Caki2 (cell line): ENCODE measurements at places on chromosomes 6 and 20. TPM values are rescaled to one million over a fixed set of nuclear protein-coding genes. Genes with fewer than 3 reads are reported as not detected.

Gene PET117
- 13.0 and 24.9 TPM in 2 replicates for total RNA-seq

DNA sequence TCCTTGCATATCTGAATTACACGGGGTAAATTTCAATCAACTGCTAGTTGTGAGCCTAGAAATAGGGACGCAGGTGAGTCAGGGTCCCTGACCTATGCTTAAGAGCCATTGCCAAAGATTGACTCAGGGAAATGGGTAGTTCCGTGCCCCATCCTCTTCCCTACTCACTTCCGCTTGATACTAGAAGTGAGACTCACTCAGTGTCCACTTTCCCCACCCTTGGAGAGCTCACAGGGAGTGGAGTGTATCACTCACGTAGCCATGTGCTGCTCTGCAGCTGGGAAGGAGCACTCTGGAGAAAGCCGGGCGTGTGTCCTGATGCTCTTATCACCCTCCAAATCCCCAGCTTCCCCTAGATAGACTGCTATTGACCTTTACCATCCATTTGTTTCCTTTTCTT is 543 bp upstream of the MUC22 start:
- DNase-seq, result no peak

Gene PRKN
- total RNA-seq, result 1.0 and 1.1 TPM in 2 replicates

Gene NNAT
- total RNA-seq, result not detected in 2 replicates

GRCh38 chr6:36247693-36248092 is 22.2 kb upstream of the PNPLA1 start:
- no peak for DNase-seq

Gene TRIM10
- not detected in 2 replicates for total RNA-seq

DNA sequence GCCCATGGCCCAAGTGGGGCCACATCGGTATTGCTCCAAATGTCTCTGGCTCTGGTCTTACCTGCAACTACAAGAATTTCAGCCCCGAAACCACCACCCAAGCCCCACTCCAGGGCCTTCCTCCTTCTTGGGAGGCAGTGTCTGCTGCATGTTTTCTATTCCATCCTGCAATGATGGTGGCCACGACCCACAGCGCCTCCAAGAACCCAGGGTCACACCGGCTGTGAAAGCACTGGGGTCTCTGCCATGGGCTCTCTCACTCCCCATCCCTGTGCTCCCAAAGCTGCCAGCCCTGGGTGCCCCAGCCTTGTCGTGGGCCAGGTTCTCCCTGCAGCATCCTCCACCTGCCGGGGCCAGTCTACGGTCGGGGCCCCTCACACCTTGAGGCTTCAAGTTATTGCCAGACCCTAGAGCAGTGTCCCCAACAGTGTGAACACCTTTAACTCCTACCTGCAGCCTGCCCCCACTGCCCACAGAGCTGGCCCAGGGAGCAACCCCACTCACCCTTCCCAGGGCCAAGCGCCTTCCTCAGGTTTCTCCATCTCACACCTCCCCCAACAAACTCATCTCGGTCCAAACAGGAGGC is 115.4 kb downstream of the JPH2 start:
- no peak for DNase-seq

- no peak for DNase-seq
Measured at GRCh38 chr6:5506597-5506996, 245.3 kb downstream of the FARS2 start.

Gene OR2B6
- not detected in 2 replicates for total RNA-seq

Gene BPI
- not detected in 2 replicates for total RNA-seq

DNA sequence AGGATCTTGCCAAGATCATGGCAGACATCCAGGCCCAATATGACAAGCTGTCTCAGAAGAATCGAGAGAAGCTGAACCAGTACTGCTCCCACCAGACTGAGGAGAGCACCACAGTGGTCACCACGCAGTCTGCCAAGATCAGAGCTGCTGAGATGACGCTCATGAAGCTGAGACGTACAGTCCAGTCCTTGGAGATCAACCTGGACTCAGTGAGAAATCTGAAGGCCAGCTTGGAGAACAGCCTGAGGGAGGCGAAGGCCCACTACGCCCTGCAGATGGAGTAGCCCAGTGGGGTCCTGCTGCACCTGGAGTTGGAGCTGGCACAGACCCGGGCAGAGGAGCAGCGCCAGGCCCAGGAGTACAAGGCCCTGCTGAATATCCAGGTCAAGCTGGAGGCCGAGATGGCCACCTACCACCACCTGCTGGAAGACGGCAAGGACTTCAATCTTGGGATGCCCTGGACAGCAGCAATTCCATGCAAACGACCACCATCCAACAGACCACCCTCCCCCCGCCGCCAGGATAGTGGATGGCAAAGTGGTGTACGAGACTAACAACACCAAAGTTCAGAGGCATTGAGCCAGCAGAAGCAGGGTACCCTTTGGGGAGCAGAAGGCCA is 44.7 kb upstream of the GRM4 start:
- no peak for DNase-seq

DNA sequence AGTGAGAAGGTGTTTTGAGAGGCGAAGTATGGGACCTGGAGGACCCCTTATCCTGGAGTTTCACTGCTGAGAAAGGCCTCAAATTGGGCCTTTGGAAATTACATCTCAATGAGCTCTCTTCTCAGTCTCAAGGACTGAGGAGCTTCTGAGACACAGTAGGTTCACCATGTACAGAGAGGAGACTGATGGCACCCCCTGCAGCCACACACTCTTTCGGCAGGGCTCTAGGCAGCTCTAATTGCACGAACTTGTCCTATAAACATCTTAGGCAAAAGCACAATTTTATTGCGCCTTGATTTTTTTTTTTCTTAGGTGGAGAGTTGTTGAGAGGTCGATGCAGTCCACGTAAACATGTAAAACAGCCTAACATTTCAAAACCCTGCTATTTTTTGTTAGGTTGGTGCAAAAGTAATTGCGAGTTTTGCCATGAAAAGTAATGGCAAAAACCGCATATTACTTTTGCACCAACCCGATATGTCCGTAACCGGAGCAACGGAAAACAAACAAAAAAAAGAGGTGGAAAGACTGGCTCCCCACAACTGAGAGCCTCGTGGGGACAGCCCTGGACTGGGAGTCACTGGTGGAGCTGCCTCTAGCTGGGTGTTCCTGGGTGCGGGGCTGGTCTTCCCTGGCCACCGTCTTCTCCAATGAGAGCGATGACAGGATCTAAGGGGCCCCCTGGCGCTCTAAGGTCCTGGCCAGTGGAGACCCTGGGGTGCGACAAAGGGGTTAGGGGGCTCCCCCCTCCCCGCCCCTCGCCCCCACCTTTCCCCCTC is 84.0 kb upstream of the EYA2 start:
- no peak for DNase-seq

GRCh38 chr6:31826793-31827285 is 699 bp upstream of the HSPA1B start:
- DNase-seq, result no peak

DNA sequence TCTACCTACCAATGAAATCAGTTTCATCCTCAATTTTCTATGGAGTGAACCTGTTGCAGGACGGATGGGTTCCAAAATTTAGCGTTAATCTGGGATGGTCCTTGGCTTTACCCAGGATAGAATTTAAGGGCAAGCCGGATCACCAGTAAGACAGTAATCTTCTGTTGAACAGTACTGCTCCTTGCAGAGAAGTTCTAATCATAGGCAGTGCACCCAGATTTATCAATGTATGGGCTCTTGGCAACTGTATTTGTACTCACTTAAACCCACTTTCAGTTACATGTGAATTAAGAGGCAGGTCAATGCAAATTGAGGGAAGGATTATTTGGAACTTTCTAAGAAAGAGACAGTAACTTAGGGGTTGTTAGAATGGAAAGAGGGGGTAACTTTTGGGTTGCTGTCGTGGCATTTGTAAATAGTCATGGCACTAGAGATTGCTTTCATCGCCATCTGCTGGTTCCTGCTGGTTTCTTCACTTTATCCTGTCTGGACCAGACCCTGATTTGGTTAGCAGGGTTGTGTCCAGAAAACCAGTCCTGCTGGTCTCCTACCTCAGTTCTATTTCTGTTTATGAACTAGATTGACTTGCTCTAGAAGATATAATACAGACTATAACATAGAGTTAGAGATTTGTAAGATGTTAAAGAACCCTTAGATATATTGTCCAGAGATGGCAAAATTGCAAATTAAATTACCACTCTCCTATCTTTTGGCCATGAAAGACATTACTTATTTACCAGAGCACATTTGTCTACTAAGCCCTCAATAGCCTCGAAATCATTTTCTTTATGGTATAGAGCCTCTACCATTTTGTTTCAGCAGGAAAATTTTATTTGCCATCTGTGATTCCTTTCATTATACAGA is 646.3 kb downstream of the UTRN start:
- no peak for DNase-seq

Gene SNAP91
- not detected in 2 replicates for total RNA-seq

Gene TRERF1
- 0.58 and 2.0 TPM in 2 replicates for total RNA-seq

DNA sequence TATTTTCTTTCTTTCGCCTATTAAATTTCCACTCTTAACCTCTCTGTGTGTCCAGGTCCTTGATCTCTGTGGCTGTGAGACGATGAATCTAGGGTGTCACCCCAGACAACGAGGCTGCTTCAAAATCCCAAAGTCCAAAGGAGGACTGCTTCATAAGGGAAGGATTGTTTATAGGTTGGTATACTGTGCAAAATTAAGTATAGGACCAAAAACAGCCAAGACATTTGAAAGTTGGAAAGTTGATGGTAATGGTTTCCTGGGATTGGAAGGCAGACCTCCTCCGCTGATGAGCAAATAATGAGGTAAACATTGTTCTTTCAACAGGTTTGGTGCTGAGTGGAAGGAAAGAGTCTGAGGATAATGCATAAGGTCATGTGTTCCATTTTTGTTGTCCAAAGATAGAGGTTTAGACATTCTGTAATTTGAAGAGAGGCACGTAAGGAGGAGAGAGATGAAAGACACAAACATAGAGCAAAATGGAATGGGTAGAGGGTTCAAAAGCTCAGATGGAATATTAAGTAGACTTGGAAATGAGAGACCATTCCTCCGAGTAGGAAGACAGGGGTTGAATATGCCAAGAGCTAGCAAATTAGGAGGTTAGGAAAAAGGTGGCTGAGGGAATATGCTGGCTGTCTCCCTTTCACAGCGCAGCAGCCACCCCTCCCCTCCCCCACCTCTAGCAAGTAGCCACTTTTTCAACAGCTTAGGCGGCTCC is 24.8 kb downstream of the ZNF311 start:
- DNase-seq, result no peak

Gene TRAPPC3L
- total RNA-seq, result not detected in 2 replicates
